NCI-H226 (cell line): ENCODE measurements at places on chromosomes 4 and X.

- DNase-seq, result peak; percentile 13
These were observed 71.3 kb upstream of the KIT start for GRCh38 chr4:54586320-54586955.

DNA sequence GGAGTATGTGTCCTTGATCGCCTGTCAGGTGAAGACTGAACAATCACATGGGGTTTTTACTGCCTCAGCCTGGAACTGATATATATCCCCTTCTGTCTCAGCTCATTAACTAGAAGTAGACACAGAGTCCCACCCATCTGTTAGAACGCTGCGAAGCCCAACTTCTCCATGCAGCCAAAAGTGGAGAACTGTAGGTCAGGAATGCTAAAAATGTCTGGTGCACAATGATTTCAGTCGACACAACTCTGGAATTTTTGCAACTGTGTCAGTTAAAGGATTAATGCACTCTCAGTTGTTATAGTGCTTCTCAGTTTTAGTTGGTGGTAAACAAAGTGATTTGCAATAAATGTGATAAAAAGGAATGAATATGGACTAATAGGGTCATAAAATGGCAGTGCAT, 287.2 kb downstream of the INPP4B start:
- peak; percentile 33 for DNase-seq

- peak; percentile 41 for DNase-seq
These were observed 118.6 kb downstream of the PTTG2 start for GRCh38 chr4:38078590-38079421.

DNA sequence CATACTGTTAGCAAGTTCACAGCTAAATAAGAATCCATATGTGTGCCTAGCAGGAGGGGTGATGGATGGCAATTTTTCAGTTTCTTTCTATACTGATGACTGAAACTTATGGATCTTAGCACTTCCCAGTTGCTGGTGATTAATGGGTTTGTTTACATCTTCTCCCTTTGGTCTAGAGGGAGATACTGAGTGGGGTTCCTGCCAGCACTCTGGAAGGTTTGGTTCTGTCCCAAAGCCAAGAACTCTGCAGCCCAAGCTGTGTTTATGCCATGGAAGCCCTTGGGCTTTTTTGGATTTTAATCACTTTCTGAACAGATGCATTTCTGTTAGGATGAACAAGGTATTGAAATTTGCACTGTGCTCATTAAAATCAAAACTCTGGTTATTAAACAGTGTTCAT, 43.5 kb downstream of the DDIT4L start:
- DNase-seq, result no peak

GRCh38 chr4:77713884-77714283, 105.3 kb downstream of the CNOT6L start:
- DNase-seq, result no peak

DNA sequence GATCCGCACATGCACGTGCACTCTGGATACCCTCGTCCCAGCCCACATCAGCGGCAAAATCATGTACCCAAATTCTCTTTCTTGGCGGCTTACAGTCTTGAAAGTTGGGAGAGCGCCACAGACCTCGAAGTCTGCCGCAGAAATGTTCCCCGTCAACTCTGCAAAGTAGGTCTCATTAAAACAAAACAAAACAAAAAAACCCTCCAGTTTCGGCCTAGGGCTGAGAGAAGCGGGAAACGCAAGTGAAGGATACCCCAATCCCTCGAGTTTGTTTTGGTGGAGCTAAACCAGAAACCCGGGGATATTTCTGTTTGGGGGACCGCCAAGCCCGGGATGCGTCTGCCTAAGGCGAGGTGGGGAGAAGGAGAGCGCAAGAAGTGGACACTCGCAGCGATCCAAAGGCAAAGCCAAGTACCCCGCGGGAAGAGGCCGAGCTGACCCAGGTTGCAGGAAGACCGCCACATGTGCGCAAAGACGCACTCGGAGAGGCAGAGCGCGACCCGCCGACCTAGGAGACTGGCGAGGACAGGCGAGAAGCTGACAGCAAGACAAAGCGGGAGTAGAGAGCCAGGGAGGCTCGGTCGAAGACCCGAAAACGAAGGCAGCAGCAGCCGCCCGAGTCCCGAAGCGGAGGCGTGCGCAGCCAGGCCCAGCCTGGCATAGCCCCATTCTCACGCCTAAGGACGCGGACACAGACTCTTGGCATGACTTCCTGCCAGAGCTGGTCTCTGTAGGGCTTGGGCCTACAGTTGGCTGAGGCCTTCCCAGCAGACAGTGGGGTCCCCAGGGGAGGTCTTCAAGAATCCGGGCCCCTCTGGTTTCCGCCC, 49.6 kb upstream of the BCOR start:
- no peak for DNase-seq

DNA sequence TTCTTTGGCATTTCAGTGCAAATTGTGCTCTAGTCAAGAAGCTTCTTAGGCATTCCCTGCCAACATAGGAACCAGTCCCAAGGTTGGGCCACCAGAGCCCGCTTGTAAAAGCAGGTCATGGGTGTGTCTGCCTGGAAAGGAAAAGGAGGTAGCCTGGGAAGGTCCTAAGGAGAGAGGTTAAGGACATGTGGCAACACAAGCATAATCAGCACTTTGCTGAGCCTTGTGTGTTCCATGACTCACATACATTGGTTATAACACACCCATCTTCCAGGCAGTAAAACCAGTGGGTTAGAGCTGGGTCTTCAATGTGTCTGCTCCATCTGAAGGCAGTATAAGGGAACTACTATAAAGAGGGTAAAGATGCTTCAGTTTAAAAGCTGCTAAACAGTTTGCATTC, 165.0 kb downstream of the FHIP1A start:
- DNase-seq, result peak; percentile 28

DNA sequence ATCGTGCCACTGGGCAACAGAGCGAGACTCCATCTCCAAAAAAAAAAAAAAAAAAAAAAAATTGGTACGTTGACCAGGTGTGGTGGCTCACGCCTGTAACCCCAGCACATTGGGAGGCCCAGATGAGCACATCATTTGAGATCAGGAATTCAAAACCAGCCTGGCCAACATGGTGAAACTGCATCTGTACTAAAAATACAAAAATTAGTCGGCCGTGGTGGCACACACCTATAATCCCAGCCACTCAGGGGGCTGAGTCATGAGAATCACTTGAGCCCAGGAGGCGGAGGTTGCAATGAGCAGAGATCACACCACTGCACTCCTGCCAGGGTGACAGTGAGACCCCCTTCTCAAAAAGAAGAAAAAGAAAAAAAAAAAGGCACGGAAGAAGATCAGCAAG, 24.5 kb downstream of the RBMX start:
- DNase-seq, result no peak

DNA sequence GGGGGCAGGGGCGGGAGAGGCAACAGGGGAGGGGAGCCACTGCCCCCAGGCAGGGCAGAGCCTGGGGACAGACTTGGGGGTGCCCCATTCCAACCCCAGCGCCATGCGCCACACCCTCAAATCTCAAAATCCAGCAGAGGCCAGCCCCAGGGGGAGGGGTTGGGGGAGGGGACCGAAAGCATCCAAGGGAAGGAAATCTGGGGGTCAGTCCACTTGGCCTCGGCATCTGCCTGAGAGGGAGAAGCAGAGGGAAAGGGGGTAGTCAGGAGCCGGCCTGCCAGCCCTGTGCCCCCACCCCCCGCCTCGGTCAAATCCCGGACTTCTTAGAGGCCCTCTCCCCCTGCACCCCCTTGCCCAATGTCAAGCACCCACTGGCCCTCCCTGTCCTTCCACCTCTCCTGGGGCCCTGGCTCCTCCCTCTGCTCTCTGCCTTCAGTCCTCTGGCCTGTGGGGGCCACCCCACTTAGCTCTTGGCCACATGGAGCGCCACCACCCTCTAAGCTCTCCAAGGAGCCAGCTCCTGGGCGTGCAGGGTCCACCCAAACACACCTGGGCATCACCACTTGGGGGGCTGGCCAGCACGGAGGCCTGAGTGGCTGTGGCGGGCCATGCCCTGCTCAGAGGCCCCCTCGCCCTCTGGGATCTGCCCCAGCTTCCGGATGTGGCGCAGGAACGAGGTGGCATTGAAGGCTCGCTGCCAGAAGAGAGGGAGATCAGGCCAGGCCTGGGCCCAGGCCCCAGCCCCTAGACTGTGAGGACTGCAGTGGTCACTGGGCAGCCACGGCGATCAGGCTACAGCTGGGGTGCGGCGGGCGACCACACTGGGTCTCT, 3.5 kb downstream of the PNCK start:
- DNase-seq, result no peak

DNA sequence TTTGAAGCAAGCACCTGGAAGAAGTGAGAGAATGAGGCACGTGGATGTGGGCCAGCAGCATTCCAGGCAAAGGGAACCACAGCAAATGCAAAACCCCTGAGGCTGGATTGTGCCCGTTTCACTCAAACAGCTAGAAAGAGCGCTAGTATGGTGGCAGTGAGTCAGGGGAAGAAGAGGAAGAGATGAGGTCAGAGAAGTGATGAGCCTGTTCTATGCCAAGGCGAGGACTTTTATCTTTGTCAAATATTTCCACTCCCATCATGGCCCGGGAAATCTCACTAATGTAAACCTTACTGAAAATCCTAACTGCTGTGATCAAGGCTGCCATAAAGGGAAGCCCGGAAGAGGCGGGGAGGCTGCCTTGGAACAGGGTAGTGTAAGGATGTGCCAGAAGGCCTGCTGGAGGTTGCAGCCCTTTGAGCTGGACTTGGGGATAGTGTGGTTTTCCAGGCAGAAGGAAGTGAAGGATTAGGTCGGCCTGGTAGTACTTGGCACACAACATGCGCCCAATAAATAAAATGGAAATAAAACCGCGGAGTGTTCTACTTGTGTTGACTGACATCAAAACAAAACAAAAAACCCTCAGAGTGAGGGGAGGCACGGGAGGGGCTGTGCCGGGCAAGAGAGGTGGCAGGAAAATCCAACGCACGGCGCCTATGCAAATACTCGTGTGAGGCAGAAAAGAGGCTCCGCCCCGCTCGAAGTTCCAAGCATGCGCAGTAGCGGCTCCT, 1.2 kb upstream of the CDK16 start:
- peak; percentile 71 for DNase-seq

DNA sequence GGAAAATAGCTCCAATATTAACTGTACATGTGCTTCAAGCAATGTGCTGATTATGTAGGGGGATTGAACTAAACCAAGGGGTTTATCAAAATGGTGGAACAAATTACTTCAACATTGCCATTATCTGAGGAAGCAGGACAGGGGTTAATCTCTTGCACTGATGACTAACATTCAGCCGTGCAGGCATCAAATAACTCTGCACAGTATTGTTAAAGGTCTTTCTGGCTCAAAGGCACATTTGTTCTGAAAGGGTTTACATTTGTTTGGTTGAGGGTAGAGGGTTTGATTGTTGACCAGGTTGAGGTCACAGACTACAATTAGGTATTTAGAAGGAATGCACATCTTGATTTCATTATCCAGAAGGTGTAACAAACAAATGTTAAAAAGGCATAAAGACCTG, 32.2 kb upstream of the CCSER1 start:
- peak; percentile 6 for DNase-seq

GRCh38 chr4:80268081-80268823, 1.8 kb downstream of the FGF5 start:
- no peak for DNase-seq

GRCh38 chr4:17577665-17578481, 875 bp downstream of the LAP3 start:
- DNase-seq, result no peak

DNA sequence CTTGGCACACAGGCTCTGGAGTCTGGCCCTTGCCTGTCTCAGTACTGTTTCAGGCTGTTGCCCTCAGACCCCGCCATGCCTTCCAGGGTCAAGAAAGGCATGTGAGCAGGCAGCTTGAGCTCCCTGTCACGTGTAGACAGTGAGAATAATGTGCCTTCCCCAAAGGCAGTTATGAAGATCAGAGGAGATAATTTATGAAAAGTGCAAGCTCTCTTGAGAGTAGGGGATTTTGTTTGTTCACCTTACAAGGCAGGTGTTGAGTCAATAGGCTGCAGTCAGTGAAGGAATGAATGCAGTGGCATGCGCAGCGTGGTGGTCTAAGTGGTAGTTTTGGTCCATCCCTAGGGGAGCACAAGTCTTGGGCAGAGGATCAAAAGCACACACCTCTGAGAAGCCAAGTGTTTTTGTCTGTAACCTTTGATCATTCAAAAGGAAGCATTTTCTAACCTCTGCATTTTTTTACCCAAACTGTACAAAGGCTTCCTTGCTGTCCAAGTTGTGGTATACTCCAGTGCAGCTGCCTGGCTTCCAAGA, 14.4 kb downstream of the HADH start:
- DNase-seq, result no peak

GRCh38 chr4:94603170-94603747, 151.5 kb downstream of the PDLIM5 start:
- peak; percentile 90 for DNase-seq

- no peak for DNase-seq
These were observed 269.3 kb downstream of the ACTRT1 start for GRCh38 chrX:127782904-127783303.

- DNase-seq, result no peak
These were observed 159.8 kb downstream of the RASL11B start for GRCh38 chr4:53021754-53022512.

- DNase-seq, result peak; percentile 9
These were observed 55.7 kb downstream of the TIGD2 start for GRCh38 chr4:89166971-89167475.

DNA sequence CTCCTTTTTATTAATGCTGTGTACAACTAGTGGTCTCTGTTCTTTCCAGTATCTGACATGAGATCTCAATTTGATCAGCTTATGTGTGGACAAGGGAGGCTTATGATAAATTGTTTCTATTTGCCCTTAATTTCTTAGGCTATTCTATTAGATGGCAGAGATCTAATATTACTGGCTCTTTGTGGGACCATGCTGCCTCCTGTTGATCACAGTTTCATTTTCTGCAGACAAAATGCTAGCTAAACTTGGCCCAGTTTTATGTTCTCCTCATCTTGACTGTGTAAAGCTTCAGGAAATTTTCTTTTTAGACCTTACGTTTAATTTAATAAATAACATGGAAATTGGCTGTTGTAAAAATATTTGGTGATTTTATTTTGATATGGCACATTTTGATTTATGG, 627.1 kb upstream of the AADAT start:
- DNase-seq, result no peak

DNA sequence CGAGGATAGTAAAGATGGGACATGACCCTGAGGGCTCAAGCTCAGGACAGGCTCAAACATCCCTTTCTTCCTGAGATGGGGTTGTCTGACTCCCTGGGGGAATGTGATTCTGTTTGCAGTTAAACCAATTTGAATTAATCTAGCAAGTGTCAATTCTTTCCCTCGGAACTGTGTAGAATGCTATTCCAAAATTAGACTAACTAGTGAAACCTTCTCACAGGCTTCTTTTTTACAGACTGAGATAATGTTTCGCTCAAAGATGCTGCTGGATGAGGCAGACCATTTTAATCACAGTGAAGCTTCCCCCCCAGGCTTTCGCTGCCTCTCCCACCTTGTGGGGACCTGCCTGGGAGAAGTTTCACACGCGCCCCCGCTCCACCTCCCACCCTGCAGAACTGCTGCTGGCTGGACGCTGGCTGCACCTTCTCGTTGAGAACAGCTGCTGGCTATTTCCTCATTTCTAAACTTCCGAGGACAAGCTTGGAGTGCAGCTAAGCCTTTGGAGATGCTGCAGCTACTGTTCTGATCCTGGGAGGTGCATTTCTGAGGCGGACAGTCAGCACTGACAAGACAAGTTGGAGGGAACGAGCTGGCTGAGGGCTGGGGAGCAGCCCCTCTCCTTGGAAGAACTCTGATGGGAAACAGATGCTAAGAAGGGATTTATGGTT, 297.8 kb downstream of the RAPGEF2 start:
- no peak for DNase-seq
